ENCODE measurements at places on chromosomes 1 and 21. TPM values are rescaled to one million over a fixed set of nuclear protein-coding genes. Genes with fewer than 3 reads are reported as not detected.

GRCh38 chr1:95790136-95790535 lies 556.1 kb downstream of the RWDD3 start:
- H3K36me3 ChIP-seq, result no peaks in the 10 kb centered on the region
- no peak for DNase-seq
- H3K27ac ChIP-seq, result no peak overlapping the region
- H3K4me3 ChIP-seq, result no peak overlapping the region
- no peaks in the 10 kb centered on the region for H3K27me3 ChIP-seq

SCYL3 gene
- 7.8 TPM for total RNA-seq

CHRNB2 gene
- not detected for total RNA-seq

DNA sequence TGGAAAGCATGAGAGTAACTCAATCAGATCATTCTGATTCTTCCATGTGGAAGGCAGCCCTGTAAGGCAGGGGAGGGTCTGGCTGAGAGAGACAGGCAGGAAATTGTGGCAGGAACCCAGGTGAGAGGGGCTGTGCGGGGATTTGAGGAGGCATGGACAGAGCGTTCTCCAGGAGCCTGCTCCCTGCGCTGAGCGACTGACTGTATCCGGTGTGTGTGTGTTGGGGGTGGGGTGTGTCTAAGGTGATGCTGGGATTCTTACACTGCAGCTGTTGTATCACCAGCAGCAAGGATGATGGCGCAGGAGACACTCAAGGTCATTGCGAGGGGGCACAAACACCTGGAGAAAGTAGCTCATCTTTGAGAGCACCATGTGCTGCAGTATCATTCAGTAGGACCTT lies 128.5 kb downstream of the RHOU start:
- no peaks in the 10 kb centered on the region for H3K36me3 ChIP-seq
- no peaks in the 10 kb centered on the region for H3K4me1 ChIP-seq
- H3K27ac ChIP-seq, result no peak overlapping the region
- no peak for DNase-seq
- no peak overlapping the region for H3K4me3 ChIP-seq

MANEAL gene
- total RNA-seq, result 13.1 TPM

DNA sequence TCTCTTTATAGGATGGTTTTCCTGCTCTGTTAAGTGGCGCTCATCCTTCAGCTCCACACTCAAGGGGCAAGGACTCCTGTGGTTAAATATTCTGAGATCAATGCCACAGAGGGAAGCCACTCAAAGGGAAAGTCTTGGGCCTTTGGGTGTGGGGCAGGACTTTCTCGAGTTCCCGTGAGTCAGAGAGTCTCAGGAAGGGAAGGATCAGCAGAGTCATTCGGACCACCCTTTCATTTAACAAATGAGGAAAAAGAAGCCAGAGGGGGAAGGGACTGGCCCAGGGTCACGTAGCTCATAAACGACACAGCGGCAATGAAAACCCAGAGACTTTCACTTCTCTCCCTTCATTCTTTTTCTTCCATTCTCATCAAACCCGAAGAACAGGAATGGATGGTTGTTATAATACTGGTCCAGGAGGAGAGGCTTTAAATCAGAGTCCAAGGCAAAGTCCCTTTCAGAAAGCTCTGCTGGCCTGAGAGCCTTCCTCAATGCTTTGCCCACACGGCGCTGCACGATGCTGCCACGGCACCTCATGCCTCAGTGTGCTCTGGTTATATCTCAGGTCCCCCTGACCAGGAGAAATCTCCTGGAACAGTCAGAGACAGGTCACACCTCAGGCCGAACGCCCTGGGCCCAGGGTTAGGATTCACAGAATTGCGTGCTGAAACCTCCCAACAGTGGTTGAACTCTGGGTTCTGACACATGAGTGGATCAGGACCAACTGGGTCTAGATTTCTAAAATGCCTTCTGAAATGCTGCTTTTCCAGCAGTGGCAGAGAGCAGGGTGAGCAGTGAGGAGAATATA lies 65.3 kb downstream of the TENT5C start:
- H3K4me1 ChIP-seq, result peaks cover 7% of the 10 kb centered on the region
- no peak overlapping the region for H3K4me3 ChIP-seq
- H3K27me3 ChIP-seq, result no peaks in the 10 kb centered on the region
- H3K27ac ChIP-seq, result no peak overlapping the region
- DNase-seq, result no peak
- no peaks in the 10 kb centered on the region for H3K36me3 ChIP-seq

GPR153 gene
- total RNA-seq, result 8.0 TPM

DNA sequence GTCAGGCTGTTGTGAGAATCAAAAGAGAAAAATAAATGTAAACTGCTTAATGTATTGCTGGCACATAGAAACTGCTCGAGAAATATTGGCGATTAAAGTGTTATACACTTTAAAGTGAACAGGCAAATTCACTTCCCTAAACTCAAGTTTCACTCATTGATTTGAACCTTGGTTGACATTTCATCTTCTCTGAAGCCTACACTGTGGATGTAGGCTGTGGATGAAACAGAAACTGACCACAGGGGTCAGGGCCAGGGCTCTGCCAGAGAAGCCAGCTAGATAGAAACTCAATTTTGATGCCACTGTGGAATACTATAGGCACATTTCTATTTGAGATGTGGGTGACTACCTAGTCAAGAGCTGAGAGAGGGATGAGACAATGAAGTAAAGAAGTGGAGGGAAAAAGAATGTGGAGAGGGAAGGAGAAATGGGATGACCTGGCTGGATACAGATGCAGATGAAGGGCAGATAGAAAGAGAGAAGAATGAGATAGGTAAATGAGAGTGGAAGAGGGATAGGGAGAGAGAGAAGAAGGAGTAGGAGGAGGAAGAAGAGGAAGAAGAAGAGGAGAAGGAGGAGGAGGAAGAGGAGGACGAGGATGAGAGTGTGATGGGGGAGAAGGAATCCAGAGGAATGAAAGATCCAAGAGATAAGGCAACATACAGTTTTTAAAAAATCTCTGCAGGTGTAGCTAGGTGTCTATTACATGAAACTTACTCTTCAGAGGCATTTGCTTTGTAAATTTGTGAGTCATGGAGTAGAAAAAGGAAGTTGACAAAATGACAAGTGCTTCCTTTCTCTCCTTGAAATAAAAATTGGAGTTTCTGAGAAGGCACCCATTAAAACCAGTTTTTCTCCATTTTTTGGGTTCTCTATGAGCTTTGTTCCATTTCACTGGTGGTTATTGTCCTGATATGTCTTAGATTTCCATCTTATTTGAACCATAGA lies 17.4 kb upstream of the CD1D start:
- no peak overlapping the region for H3K27ac ChIP-seq
- no peak overlapping the region for H3K4me3 ChIP-seq
- no peak for DNase-seq
- peaks cover 17% of the 10 kb centered on the region for H3K27me3 ChIP-seq
- no peaks in the 10 kb centered on the region for H3K36me3 ChIP-seq
- H3K4me1 ChIP-seq, result no peaks in the 10 kb centered on the region

- no peak overlapping the region for H3K4me3 ChIP-seq
Measured at GRCh38 chr1:53715478-53715877, 23.5 kb downstream of the GLIS1 start.

- peak within 1 kb of the TSS; percentile 70 for H3K4me3 ChIP-seq
- H3K36me3 ChIP-seq, result no peaks in the 10 kb centered on the region
- H3K27me3 ChIP-seq, result no peaks in the 10 kb centered on the region
- peaks cover 24% of the 10 kb centered on the region for H3K4me1 ChIP-seq
Measured at GRCh38 chr1:27341525-27342252, at the start of gene SYTL1. TSS of gene SYTL1 (plus strand) at chr1:27342022. CDS start at chr1:27345335, 3,313 bp downstream.

DNA sequence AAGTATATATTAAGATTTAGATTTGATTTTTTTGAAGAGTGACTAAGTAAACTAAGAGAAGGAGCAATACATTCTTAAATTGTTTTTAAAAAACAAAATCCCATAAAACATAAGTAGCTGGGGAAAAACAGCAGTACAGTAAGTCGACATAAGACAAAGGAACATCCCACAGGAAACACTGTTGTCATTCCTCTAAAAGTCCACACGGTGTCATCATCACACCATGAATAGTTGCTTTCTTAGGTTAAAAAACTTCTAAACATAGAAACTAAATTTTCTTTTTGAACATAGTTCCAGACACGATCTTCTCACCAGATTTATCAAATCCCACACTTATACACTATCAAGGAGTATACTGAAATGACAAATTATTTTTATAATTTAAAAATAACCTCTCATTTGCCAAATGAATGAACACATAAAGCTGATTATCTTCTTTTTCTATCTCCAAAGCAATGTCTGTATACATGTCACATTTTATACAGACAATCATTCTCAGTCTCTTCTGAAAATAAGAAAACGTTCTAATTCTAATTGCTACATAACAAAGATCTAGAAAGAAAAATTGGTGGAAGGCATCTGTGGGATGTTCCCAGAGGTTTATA lies 15.8 kb downstream of the ODF2L start:
- no peak overlapping the region for H3K4me3 ChIP-seq
- no peaks in the 10 kb centered on the region for H3K4me1 ChIP-seq
- H3K27ac ChIP-seq, result no peak overlapping the region
- H3K27me3 ChIP-seq, result no peaks in the 10 kb centered on the region
- no peak for DNase-seq

IL24 gene
- total RNA-seq, result not detected

USH2A gene
- total RNA-seq, result not detected

PLXNA2 gene
- total RNA-seq, result 10.2 TPM

GRCh38 chr1:35726450-35727433 lies 8.1 kb upstream of the C1orf216 start:
- H3K4me3 ChIP-seq, result no peak overlapping the region
- H3K27ac ChIP-seq, result no peak overlapping the region
- no peaks in the 10 kb centered on the region for H3K36me3 ChIP-seq
- H3K4me1 ChIP-seq, result no peaks in the 10 kb centered on the region
- no peaks in the 10 kb centered on the region for H3K27me3 ChIP-seq

SRSF11 gene
- total RNA-seq, result 153 TPM

LY9 gene
- 3.0 TPM for total RNA-seq

DNA sequence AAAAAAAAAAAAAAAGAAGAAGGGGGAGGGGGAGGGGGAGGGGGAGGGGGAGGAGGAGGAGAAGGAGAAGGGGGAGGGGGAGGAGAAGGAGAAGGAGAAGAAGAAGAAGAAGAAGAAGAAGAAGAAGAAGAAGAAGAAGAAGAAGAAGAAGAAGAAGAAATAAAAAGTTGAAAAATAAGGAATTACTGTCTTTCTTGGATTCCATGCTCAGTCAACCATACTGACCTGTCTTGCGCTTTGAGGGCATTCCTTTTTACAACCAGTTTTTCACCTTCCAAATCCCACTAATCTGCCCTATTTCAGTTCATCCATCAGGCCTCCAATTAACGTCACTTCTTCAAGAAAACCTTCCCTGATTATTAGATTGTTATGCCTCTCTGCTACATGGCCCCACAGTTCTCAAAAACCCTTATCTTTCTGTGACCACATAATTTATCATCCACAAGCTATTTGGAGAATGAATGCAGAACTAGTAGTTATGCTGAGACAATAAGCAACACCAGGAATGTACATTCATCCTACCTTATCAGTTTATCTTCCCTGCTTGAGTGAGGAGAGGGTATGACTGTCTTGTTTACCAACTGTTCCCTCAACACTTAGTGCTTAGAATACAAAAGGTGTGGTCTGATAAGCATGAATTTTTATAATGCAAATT lies 57.5 kb upstream of the GUCA2A start:
- peak overlapping the region; percentile 51 for H3K27ac ChIP-seq
- DNase-seq, result peak; percentile 22
- H3K4me1 ChIP-seq, result peaks cover 65% of the 10 kb centered on the region
- no peaks in the 10 kb centered on the region for H3K27me3 ChIP-seq

KCNE2 gene
- not detected for total RNA-seq

DNA sequence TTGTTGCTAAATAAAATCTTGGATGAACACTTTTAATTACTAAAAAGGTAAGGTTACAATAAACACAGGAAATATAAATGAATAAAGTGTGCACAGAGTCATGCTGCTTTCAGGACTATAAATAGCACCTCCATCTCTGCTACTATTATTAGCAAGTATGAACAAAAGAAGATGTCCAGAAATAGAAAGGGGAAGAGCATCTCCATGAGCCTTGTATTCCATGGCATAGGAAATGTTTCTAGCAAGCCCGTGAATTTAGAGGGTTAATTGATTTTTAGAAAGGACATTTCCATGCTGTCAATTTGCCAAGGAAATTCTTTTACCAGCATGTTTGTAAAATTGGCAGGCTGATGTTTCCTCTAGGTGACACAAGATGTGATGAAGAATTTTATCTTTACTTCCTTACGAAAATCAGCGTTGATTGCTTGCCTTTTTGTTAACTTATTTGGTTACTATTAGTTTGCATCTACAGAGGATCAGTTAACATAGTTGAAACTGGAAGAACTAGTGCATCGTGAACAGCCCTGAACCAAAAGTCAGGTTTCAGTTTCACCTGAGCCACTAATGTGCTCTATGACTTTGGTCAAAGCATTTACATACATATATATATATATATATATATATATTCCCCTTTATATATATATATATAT lies 45.3 kb downstream of the NR5A2 start:
- DNase-seq, result peak; percentile 47
- peaks cover 20% of the 10 kb centered on the region for H3K4me1 ChIP-seq
- H3K36me3 ChIP-seq, result no peaks in the 10 kb centered on the region

DNA sequence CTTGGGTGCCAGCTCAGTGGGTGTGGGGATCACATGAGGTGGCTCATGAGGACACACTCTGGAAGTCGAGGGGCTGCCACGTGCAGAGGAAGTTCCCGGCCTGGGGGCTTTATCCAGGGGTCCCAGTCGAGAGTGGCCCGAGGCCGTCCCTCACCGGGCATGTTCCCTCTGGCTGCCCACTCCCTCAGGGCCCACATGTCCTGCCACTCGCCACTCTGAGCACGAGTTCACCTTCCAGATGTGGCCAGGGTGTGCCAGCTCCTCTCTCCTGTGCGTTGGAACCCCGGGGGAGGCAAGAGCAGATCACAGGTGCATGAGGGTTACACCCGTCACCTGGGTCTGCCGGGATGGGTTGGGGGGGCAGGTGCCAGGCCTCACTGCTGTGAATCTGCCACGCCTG lies 14.6 kb downstream of the TMEM201 start:
- no peaks in the 10 kb centered on the region for H3K27me3 ChIP-seq
- no peak overlapping the region for H3K27ac ChIP-seq
- H3K36me3 ChIP-seq, result no peaks in the 10 kb centered on the region
- H3K4me3 ChIP-seq, result no peak overlapping the region
- H3K4me1 ChIP-seq, result no peaks in the 10 kb centered on the region

TFF3 gene
- not detected for total RNA-seq

GRCh38 chr1:95863086-95863485 lies 629.1 kb downstream of the RWDD3 start:
- H3K27me3 ChIP-seq, result no peaks in the 10 kb centered on the region
- no peaks in the 10 kb centered on the region for H3K4me1 ChIP-seq
- H3K4me3 ChIP-seq, result no peak overlapping the region
- no peak overlapping the region for H3K27ac ChIP-seq

- no peak overlapping the region for H3K4me3 ChIP-seq
- H3K27ac ChIP-seq, result no peak overlapping the region
- no peaks in the 10 kb centered on the region for H3K4me1 ChIP-seq
- no peaks in the 10 kb centered on the region for H3K27me3 ChIP-seq
- H3K36me3 ChIP-seq, result no peaks in the 10 kb centered on the region
Measured at GRCh38 chr1:79633456-79633855, 626.9 kb upstream of the ADGRL4 start.

FCRLB gene
- 1.0 TPM for total RNA-seq

TESK2 gene
- total RNA-seq, result 13.8 TPM

Measured in PC-9 (cell line).